MV-4-11 (cell line): ENCODE measurements at places on chromosomes 5 and 9.

DNA sequence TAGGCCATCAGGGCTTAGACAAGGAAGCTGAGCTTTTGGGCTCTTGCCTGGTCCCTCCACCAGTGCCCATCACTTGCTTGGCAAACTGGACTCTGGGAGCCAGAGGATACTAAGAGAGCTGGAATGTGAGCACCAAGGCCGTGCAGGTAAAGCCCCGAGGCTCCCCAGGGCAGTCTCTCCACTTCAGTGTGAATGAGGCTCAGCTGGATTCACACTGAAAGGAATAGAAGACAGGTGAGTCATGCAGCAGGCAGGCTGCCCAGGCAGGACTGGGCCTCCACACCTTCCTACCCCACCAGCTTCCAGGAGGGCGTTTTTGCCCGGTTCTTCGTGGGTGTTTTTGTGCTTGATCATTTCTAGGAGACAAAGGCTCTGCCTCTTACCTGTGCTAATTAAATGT lies 7.3 kb upstream of the CTSV start:
- no peak for DNase-seq

GRCh38 chr5:72145348-72145747 lies 38.1 kb downstream of the MAP1B start:
- no peak for DNase-seq

DNA sequence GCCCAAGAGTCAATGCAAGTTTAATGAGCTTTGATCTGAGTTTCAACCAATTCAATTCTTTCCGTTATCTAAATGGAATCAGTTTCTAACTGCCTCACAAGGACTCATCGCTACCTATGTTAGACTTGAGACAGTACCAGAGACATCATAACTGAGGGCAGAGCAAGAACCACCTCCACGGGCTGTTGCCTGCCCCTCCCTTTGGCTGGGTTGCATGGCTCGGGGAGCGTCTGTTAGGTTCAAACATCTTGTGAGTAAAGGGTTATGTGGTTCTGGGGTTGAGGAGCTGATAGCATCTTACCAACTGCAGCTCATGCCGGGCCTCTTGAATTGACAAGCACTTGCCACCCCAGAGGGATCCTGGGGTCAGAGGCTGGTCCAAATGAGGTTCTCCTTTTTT lies 457.9 kb downstream of the ENC1 start:
- DNase-seq: no peak

DNA sequence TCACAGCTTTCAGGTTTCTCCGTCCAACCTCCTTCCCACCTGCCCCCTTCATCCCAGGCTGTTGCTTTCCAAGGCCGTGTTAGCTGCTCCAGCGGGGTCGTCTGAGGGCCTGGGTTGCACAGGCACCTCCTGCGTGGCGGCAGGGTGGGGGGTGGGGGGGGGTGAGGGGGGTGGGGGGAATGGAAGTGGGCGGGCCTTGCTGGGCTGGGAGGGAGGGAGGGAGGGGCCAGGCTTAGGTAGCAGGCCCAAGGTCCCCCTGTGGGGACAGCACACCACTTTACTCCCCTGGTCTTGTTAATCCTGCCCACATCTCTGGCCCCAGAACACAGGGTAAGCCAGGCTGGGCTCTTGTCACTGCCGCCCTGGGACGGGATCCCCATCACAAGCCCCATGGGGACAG lies 99.1 kb downstream of the RXRA start:
- DNase-seq: no peak

- DNase-seq: peak; percentile 87
Observed at GRCh38 chr9:107750741-107751566, 261.4 kb upstream of the KLF4 start.

DNA sequence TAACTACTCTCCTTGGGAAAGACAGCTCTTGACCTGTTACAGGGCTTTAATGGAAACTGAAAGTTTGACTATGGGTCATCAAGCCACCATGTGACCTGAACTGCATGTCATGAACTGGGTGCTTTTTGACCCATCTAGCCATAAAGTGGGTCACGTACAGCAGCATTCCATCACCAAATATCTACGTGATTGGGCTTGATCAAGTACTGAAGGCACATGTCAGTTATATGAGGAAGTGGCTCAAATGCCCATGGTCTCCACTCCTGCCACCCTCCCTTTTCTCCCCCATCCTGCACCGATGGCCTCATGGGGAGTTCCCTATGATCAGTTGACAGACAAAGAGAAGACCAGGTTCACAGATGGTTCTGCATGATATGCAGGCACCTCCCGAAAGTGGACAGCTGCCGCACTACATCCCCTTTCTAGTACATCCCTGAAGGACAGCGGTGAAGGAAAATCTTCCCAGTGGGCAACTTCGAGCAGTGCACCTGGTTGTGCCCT lies 7.3 kb upstream of the FCN1 start:
- peak; percentile 19 for DNase-seq

DNA sequence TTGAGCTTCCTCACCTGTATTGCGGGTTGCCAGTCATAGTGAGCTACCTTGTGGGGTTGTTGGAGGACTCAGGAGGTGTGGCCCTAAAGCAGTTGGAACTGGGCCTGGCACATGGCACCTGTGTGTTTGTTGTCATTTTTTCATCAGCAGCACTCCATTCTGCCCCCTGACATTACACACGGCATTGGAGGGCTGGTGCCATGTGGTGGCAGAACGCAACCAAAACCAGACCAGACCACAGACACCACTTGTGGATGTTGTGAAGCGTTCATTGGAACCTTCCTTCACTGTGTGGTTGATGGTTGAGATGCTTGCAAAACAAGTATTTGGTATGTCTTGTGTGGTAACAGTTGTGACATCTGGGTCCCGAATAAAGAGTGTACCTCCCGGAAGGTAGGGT lies 113.2 kb upstream of the ERCC6L2 start:
- peak; percentile 3 for DNase-seq
